ENCODE measurements at places on chromosomes 7 and 10. TPM values are rescaled to one million over a fixed set of nuclear protein-coding genes. Genes with fewer than 3 reads are reported as not detected.

Gene DLX6
- total RNA-seq = not detected

Gene OR2A5
- not detected for total RNA-seq

Gene ADAM12
- total RNA-seq = 4.9 TPM

Gene XRCC2
- total RNA-seq = 5.2 TPM

Gene ICA1
- total RNA-seq = 0.66 TPM

Gene DPP6
- not detected for total RNA-seq

Gene SMKR1
- 7.8 TPM for total RNA-seq

Gene FFAR4
- 0.13 TPM for total RNA-seq

Gene FAM25C
- total RNA-seq = 1.7 TPM

Gene HYAL4
- total RNA-seq = 0.04 TPM

Gene ABCB8
- total RNA-seq = 43.3 TPM

Gene ARHGAP22
- 3.5 TPM for total RNA-seq

Gene SHH
- total RNA-seq = 0.50 TPM

All from A549 treated with dexamethasone at 1 μM for 4 hours (cell line).